ENCODE measurements at places on chromosomes 2 and 18. TPM values are rescaled to one million over a fixed set of nuclear protein-coding genes. Genes with fewer than 3 reads are reported as not detected.

GRCh38 chr2:119028327-119029174, 86.6 kb downstream of the MARCO start:
- DNase-seq, result no peak

DNA sequence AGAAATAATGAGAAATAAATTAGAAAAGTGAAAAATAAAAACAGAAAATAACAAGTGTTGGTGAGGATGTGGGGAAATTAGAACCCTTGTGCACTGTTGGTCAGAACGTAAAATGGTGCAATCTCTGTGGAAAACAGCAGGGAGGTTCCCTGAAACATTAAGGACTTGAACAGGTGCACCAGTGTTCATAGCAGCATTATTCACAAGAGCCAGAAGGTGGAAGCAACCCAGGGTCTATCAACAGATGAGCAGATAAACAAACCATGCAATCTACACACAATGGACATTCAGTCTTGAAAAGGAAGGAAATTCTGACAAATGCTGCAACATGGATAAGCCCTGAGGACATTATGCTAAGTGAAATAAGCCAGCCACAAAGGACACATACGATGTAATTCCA, 58.2 kb upstream of the TFCP2L1 start:
- no peak for DNase-seq

- DNase-seq, result no peak
Observed at GRCh38 chr18:9737006-9737405, 28.9 kb downstream of the RAB31 start.

GRCh38 chr2:239756031-239756789, 268.9 kb downstream of the NDUFA10 start:
- no peak for DNase-seq

DNA sequence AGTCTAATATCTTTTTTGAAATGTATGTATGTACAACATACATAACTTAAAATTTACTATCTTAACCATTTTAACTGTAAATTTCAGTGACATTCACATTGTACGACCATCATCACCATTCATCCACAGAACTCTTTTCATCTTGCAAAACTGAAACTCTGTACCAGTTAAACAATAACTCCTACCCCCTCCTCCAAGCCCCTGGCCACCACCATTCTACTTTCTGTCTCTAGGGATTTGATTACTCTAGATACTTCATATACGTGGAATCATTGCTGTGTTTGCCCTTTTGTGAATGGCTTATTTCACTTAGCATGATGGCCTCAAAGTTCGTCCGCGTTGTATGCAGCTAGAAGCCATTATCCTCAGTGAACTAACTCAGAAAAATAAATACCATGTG, 217.0 kb downstream of the METTL4 start:
- no peak for DNase-seq

DNA sequence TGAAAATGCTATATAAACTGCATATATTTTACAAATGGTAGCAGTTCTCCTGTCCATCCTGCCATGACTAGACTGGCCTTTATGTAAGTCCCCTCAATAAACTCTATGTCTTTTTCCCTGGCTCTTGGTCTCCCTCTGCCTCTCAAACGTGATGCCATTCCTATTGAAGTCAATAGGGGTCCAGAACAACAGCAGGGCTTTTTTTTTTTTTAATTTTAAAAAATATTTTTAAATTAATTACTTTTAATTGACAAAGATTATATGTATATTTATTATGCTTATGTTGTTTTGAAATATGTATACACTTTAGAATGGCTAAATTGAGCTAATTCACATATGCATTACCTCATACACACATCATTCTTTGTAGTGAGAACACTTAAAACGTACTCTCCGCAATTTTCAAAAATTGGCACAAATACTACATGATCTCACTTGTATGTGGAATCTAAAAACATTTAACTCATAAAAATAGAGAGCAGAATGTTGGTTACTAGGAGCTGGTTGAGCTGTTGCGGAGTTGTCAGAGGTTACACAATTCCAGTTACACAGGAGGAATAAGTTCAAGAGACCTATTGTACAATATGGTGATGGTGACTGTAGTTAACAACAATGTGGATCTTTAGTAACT, 123.1 kb downstream of the LRRTM4 start:
- no peak for DNase-seq

TMEM200C gene
- polyA plus RNA-seq, result 2.1 TPM

SLC20A1 gene
- polyA plus RNA-seq, result 10.4 TPM

MAB21L4 gene
- 28.5 TPM for polyA plus RNA-seq
